ENCODE measurements at places on chromosomes 16 and 17.

DNA sequence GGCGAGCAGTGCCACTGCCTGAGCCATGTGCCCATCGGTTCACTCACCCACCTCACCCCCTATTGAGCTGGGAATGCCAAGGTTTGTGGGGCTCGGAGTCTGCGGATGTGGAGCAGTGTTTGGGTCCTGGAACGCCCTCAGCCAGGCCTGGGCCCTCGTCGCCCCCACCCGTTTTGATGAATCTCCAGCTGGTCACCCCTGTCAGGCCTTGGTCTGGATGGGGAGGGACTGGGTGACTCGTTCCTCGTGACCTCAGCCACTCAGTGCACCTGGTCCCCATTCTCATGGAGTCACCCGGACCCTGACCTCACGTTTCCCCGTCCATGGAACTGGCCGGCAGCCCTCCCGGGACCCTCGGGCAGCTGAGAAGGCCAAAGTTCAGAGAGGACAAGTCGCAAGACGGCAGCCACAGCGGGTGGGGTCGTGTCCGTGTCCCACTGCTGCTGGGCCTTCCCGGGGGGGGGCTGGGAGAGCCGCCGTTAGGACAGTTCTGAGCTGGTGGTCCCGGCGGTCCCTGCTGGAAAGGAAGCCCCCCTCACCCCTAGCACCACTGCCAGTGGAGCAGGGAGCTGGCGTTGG, 23.2 kb downstream of the GSE1 start:
- DNase-seq, result no peak

- DNase-seq, result no peak
Measured at GRCh38 chr16:9139965-9140364, 48.5 kb downstream of the HAPSTR1 start.

GRCh38 chr17:50128441-50129352, 1.3 kb downstream of the SAMD14 start:
- DNase-seq, result no peak

- no peak for DNase-seq
Measured at GRCh38 chr16:1785846-1786170, 3.0 kb downstream of the NUBP2 start.

- no peak for DNase-seq
Measured at GRCh38 chr17:37392024-37392590, 14.5 kb downstream of the ACACA start.

All from CD4-positive, alpha-beta T cell treated with Interleukin-6 at 100 ng/mL for 8 hours (primary cell).